Motor neuron (in vitro differentiated cells): ENCODE measurements at places on chromosomes 13 and 19. TPM values are rescaled to one million over a fixed set of nuclear protein-coding genes. Genes with fewer than 3 reads are reported as not detected.

Gene ZNF549
- total RNA-seq, result 8.7 and 8.8 TPM in 2 replicates

Gene KBTBD7
- 5.3 TPM in 2 replicates for total RNA-seq

Gene EDNRB
- 2.5 and 2.9 TPM in 2 replicates for total RNA-seq

Gene TNFSF9
- 5.9 and 6.1 TPM in 2 replicates for total RNA-seq

Gene GPR108
- total RNA-seq, result 20.8 and 26.0 TPM in 2 replicates

Gene RAB4B
- 18.3 and 23.0 TPM in 2 replicates for total RNA-seq

Gene GRIN2D
- total RNA-seq, result 2.8 and 3.2 TPM in 2 replicates

Gene EPSTI1
- total RNA-seq, result 3.3 and 6.1 TPM in 2 replicates

Gene HCST
- total RNA-seq, result 1.3 and 3.8 TPM in 2 replicates

DNA sequence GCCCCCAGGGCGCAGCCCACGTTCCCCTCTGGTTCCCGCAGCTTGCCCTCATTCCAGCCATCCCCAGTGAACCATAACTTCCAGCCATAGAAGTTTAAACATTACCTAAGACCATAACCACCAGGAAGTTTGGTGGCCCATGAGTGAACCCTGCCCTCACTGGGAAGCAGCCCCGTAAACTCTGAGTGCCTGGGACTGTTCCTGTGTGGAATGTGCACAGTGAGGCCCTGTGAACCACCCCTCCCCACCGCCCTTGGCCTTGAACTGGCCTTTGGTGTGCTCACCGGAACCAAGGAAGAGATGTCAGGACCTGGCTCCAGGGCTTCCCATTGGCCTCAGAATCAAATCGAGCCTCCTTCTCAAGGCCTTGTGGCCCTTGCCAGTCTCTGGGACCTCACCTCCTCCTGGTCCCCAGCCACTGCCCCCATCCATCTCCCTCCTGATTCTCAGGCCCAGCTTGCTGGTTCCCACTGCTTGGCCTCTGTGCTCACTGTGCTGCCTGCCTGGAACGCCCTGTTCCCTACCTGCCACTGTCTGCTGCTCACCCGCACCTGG, 46.5 kb downstream of the DNM2 start:
- no peak for ATAC-seq

DNA sequence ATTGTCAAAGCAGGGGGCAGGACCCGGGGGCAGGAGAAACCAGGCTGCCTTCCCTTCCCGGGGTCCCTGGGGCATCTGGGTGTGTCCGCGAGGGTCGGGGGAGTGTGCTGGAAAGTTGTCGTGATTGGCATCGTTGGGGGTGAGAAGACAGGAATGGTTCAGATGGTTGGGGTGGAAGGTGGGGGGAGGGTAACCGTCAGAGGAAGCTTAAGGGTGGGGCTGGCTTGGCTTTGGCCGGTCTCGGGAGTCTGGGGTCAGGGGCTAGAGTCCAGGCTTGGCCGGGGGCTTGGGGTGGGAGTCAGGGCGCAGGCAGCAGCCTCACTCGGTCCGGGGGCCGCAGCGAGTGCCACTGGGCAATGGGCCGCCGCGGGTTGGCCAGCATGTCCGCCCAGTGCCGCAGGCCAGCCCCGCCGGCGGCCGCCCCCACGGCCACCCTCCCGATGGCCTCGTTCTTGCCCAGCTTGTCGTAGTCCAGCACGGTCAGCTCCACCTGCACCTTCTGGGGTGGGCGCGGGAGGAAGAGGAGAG, 6.8 kb upstream of the DNAAF3 start:
- no peak for ATAC-seq

- no peak for ATAC-seq
Measured at GRCh38 chr13:111508902-111509509, 188.6 kb downstream of the TEX29 start.

DNA sequence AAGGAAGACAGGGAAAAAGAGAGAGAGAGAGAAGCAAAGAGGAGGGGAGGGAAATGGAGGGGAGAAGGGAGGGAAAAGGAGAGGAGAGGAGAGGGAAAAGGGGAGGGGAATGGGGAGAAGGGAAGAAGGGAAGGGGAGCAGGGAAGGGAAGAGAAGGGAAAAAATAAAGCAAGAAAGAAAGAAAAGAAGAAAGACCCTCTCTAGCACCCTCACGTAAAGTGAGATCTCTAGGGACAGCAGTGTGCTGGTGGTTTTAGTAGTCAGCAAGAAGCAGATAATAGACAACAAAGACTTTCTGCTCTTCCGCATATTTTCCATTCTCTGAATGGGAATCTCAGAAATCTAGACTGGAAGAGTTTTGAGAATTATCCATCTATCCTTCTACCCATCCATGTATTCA, 201.8 kb upstream of the RFC3 start:
- ATAC-seq, result no peak

DNA sequence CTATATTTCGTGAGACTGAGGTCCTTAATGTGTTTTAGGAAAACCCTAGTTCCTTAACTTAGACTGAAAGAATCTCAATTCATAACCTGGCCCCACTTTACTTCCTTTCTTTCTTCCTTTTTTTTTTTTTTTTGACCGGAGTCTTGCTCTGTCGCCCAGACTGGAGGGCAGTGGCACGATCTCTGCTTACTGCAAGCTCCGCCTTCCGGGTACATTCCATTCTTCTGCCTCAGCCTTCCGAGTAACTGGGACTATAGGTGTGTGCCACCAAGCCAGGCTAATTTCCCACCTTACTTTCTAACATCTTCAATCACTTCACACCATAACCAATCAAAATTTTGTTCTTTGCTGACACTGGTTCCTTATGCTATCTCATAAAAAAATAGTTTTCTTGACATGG, 2097.0 kb downstream of the PCDH9 start:
- no peak for ATAC-seq

GRCh38 chr19:8001995-8002849, 3.2 kb downstream of the ELAVL1 start:
- peak; percentile 65 for ATAC-seq

DNA sequence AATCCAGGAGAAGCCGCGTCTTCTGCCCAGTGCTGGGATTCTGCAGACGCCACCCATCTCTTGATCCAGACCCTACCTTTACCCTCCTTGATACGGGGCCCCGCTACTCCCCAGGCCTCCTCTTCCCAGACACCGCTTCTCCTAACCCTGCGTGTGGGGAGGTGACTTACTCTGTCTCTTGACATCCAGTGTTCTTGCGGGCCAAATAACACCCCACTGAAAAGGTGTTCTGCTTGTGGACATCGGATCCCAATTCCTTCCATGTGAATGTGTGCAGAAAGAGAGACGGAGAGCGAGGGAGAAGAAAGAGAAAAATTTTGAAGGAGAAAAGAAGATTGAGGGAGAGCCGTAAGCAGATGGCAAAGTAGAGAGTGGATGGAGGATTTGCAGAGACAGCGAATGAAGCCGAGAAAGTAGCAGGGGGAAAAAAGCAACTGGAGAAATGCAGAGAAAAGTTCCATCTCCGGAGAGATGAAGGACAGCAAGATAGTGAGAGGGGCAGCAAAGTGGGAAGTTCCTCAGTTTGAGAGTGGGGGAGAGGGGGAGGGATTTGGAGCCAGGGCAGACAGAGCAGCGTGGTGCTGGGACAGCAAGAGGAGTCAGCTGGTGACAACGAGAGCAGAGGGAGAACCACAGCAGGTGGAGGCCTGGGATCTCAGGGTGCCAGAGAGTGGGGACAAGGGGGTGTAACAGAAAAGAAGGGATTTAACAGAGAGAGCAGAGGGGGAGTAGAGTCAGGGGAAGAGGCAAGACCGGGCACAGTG, 814 bp downstream of the ZNF480 start:
- ATAC-seq, result peak; percentile 9

DNA sequence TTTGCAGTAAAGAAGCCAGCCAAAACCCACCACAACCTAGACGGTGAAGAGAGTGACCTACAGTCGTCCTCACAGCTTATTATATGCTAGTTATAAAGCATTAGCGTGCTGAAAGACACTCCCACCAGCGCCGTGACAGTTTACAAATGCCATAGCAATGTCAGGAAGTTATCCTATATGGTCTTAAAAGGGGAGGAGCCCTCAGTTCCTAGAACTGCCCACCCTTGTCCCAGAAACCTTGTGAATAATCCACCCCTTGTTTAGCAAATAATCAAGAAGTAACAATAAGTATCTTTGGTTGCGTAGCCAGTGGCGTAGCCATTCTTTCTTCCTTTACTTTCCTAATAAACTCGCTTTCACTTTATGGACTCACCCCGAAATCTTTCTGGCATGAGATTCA, 227.9 kb upstream of the ARGLU1 start:
- ATAC-seq, result no peak

- no peak for ATAC-seq
Measured at GRCh38 chr19:19043481-19043880, 10.1 kb downstream of the ARMC6 start.

DNA sequence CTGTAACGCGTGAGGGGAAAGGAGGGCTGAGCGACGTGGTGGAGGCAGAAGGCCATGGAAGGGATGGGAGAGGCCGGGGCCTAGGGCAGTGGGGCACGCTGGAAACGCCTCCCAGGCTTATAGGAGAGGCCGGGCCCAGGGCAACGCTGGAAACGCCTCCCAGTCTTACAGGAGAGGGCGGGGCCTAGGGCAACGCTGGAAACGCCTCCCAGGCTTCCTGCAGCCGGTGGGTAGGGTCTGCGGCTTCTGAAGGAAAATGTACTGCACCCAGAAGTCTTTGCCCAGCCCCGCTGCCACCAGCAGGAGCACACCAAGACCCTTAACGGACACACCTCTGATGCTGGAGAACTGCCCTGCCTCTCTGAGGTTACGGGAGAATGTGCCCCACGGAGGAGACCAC, 9.1 kb downstream of the CACTIN start:
- ATAC-seq, result no peak

DNA sequence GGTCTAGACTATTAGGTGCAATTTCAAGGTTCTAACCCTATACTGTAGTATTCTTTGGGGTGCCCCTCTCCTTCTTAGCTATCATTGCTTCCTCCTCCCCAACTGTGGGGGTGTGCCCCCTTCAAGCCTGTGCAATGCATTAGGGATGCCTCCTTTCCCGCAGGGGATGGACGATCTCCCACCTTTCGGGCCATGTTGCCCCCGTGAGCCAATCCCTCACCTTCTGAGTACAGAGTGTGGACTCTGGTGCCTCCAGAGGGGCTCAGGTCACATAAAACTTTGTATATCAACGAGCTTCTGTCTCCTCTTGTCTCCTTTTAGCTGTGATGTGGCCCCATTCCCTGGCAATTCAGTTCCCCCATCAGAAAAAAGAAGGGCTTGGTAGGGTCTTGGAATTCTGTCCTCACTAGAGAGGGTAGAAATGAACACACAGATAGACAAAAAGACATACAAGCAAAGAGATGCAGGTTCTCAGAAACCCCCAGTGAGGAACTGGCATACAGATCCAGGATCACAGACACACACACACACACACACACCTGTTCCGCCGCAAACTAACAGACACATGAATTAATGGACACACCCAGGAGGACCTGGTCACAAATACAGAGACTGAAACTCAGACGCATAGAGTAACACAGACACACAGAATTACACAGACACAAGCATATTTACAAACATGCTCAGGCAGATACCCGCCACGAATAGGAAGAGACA, 2.5 kb upstream of the HNRNPUL1 start:
- ATAC-seq, result no peak

DNA sequence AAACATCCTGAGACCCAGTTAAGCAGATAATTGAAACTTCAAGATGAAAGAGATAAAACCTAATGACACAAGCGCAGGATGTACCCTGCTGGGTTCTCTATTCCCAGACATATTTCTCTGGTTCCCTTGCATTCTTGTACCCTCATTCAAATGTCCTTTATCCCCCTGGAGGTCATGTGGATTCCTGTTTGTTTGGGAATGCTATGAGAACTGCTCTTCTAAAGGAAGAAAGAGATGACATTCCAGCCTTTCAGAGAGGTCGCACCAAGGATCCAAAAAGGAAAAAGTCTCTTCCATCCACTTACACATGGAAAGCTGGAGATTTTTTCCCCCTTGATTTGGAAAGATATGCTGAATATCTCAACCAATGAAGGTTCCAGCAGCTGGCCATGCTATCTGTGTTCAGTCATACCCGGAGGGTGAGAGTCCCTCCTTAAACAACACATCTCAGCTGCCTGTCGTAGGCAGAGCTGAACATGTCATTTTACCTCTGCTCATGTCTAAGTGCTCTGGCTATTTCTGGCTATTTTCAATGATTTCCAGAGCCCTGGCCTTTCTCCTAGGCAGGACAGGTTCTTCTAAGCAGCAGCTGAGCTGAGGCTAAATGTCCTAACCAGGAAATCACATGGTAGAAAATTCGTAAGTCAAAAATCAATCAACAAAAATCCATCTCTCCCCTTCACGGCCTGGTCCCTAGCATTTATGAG, 52.5 kb downstream of the C13orf42 start:
- ATAC-seq, result no peak

DNA sequence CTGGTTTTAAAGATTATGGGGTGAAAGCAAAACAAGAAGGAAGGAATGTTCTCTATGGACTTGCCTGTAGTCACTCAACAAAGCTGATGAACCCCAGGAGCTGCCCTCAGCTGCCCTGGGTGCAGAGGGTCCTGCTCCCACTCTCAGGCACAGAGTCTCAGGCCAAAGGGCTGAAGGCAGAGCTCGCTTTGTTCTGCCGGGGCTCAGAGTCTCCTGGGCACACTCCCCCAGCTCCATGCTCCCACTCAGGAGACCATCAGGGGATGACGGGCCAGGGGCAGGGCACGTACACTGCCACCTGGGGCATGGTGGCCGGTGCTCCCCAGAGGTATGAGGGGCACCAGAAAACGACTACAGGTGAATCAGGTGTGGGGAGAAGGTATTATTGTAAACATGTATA, 46.8 kb upstream of the SPACA7 start:
- ATAC-seq, result no peak

GRCh38 chr19:1633269-1633826, 19.1 kb downstream of the TCF3 start:
- ATAC-seq, result peak; percentile 61

DNA sequence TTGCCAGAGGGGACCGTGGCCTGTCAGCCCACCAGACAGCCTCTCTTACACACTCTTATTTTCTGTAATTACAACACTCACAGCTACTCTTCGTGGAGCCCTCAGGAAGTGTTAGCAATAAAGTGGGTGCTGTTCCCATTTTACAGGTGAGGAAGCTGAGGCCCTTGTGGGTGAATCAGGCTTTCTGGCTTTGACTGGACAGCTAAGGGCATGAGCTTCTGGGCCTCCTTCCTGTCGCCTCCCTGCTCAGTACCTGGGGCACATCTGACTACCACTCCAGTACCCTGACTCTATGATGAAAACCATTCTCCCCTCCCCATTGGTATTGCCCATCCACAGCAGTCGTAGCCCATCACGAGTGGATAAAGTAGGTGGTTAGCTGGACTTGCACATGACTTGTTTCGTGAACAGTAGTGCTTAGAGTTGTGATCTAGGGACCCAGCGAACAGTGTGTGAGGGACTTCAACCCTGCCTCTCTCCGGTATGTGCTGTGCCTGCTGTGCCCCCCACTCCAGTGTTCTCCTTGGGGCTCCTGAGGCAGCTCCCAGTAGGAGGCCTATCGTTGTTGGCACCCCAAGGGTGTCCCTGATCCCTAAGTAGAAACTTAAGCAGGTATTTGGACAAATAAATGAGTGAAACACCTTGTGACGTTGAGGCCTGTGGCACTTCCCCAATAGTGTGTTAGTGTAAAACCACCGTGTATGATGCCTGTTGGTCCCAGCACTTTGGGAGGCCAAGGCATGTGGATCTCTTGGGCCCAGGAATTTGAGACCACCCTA, 38.6 kb downstream of the GATAD2A start:
- ATAC-seq, result no peak

DNA sequence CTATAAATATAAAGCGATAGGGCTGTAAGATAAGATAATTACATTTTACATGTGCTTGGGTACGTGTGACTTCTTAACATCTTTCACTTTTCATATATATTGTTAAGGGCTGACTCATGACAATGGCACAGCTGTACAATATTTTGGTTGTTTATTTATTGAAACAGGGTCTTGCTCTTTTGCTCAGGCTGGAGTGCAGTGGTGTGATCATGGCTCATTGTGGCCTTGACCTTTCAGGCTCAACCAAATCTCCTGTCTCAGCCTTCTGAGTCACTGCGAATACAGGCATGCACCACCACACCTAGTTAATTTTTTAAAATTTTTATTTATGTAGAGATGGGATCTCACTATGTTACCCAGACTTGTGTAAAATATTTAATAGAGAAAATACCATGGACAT, 2532.4 kb upstream of the PCDH20 start:
- ATAC-seq, result no peak
